ENCODE measurements at places on chromosomes 12 and 14.

DNA sequence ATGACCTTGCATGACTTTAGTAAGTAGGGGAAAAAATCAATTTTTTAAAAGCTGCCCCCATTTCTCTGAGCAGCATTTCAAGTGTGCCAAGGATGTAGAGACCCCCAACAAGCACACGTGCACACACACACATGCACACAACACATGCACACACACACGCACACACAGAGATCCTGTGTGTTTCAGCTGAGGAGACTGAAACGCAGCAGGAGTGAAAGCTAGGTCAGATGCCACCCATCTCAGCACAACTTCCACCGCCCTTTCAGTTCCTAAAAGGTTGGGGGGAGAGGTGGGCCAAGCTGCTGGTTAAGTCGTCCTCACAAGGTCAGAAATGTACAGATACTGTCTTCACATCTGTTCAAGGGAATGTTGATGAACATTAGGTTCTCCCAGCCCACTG is 13.9 kb downstream of the MYL2 start:
- DNase-seq, result no peak

DNA sequence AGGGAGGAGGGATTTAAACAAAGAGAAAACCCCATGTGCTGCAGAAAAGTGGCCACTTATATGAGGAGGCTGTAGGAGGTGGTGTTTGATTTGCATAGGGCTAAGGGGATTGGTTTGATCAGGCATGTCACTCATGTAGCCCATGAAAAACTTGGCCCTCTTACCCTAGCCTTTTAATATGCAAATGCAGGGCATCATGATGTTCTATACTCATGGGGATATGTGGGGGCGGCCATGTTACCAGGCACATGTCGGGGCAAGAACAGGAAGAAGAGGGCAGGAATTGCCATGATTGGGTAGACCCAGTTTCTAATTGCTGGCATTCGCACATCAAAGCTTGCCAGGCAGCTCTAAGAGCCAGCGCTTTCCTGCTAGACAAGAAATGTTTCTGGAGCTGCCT is 28.8 kb downstream of the KLRK1 start:
- DNase-seq, result no peak

DNA sequence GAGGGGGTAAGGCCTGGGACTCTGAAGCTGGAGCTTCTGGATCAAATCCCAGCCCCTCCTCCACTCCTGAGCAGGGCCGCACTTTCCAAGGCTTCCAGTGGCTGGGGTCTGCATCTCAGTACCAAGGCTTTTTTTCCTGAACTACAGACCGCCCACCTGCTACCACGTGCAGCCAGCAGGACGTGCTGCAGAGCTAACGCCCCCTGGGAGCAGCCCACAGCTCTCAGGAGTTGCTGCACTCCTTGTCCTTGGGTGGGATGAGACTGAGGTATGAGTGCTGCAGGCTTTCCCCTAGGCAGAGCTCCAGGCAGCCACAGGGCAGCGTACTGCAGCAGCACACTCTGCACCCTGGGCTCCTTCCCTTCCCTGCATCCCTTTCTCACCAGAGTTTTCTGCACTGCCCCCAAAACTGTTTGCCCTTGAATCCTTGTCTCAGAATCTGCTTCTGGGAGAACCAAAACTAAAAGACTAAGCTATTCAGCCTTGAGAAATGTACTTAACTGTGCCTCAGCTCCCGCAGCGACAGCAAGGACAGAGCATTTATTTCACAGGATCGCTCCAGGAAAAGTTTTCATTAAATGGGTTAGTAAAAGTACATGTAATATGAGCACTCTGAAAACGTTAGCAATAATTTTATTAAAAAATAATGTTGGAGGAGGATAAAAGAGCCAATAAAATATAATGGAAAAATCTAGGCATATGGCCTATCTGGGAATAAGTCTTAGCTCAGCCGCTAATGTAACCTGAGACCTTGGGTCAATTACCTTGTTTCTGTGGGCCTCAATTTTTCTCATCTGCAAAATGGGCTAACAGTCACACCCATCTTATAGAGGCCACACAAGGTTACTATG is 25.5 kb downstream of the RBM19 start:
- no peak for DNase-seq

DNA sequence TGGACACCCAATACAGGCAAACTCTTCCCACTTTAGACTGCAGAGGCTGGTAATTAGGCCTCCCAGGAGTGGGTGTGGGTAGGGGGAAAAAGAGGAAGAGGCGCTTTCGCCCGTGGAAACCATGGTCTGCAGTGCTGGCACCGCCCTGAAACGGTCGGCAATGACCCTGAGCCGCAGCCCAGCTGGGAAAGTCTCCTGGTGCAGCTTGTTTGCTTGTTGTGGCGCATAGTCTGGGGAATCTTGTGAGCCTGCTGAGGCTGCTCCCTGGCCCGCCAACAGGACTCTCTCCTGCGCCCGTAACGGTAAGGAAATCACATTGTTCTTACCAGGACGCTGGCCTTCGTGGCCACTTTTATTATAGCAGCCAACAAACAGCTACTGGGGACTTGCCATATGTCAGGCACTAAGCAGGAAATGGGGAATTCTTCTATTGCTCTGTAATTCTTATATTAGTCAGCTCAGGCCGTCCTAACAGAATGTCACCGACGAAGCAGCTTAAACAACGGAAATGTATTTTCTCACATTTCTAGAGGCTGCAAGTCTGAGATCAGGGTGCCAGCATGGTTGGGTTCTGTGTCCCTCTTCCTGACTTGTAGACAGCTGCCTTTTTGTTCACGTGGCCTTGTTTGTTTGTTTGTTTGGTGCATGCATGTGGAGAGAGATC is 52.5 kb upstream of the RIN3 start:
- peak; percentile 87 for DNase-seq

- DNase-seq, result peak; percentile 35
Measured at GRCh38 chr14:70789361-70789760, 20.0 kb downstream of the MAP3K9 start.

DNA sequence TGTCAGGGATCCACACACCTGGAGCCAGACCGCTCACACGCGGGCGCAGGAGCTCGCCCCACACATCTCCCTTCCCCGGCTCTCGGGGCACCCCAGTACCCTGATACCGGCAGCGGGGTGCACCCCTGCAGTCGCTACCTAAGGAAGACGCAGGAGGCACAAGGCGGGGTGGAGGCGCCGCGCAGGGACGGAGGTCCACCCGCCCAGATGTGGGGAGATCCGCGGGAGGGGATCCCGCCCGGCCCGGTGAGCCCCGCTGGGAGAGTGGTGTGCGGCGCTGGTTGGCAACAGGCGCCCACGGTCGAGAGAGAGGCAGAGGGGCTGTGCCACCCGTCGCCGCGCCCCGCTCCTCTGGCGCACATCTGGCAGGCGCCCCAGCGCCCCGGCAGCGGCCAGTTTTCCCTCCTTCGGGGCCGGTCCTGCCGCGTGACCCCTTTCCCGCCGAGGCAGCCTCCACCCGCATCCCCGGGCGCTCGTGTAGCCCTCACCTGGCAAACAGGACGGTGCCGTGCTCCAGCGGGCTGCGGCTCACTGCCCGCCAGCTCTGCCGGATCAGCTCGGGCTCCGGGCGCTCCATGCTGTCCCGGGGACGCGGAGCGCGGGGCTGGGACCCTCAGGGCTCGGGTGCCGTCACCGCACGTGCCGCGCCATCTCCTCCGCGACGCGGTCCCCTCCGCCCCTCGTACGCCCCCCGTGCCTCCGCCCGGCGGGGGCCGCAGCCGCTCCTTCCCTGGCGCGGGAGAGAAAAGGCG is 469 bp downstream of the NGB start:
- DNase-seq, result no peak

DNA sequence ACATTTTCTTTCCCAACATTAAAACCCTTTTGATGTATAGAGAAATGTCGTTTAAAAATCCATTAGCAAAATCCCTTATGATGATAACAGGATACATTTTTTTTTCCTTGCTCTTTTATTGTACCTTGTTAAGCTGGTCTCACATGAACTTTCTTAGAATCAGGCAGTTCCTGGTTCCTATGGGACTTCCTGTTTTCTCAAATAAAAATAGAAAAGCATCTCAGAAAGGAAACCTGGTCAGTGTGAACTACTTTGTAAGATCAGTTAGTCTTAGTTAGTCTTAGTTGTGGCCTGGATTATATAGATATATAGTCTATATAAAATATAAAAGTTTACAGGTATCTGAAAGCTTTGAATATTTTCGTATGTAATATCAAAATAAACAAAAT is 40.3 kb downstream of the LEMD3 start:
- no peak for DNase-seq

- DNase-seq, result no peak
Measured at GRCh38 chr12:105622220-105622619, 291.7 kb downstream of the C12orf75 start.

DNA sequence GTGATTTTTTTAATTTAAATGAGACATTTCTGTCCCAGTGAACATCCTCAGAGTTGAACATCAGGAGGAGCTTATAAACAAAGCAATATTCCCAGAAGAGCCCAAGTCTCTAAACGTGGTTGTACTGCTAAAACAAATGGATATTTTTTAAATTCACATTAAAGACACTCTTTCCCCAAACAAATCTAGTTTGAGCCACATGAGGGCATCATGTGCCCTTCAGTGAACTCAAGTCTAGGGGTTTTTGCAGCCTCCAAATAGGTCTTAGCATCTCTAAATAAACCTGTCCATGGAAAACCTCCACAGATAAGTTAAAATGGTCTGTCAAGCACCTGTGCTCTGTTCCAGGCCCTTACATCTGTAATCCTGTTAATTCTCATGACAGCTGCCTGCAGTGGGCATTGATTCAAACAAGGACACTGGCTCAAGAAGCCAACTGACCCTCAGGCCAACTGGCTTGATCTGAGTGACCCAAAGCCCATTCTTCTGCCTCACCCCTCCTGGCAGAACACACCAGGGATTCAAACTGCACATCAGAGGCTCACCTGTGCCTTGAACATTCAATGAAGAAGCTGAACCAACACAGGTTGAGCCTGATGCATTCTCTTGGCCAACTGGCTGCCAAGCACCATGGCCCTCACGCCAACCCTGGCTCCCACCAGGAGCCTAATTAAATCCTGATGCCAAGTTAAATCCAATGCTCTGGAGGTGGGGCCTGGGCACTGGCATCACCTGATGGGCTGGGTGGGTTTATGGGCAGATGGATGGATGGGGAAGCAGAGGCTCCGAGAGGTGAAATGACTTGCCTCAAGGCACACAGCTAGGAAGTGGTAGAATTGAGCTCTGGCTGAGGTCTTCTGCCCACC is 8.6 kb downstream of the ISCU start:
- peak; percentile 75 for DNase-seq

DNA sequence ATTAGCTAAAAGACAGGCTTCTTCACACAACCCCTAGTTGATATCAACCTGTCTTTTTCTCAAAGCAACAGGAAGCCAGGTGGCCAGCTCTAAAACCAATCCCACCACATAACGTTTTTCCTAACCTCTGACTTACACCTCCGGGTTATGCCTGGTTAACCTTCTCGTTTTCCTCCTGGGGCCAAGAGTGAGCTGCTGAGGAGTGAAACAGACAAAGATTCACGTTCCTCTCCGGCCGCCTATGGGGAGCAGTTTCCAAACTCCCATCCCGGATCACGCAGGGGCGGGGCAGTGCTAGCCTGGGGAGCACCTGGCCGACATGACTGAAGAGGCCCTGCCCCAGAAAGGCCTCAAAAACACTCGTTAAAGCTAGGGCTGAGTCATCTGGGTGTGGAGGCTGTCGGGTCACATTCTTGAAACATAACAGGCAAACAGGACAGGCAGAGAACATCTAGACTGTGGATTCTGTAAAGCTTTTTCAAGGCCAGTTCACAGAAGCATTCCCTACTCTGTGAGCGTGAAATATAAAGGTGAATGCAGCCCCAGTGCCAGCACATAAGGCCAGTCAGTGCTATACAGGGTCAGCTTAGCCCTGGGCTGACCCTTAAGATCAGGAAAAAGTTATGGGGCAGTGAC is 25.9 kb upstream of the LGALS3 start:
- peak; percentile 96 for DNase-seq

DNA sequence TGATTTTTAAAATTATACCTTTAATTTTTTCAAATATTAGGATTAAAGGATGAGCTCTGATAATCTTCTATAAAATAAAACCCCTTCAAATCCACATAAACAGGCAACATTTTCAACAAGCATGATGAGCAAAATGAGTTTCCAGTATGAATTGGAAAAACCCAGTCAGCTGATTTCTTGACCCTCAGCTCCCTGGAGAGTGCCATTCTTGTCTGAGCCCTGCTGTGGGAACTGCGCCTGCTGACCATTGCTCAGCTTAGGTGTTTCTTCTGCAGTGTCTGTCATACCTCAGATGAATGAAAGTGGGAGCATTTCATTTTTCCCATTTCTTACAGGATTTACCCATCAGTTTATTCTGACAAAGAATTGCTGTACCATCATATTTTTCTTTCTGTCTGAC is 27.6 kb downstream of the MAPKAPK5 start:
- DNase-seq, result no peak

DNA sequence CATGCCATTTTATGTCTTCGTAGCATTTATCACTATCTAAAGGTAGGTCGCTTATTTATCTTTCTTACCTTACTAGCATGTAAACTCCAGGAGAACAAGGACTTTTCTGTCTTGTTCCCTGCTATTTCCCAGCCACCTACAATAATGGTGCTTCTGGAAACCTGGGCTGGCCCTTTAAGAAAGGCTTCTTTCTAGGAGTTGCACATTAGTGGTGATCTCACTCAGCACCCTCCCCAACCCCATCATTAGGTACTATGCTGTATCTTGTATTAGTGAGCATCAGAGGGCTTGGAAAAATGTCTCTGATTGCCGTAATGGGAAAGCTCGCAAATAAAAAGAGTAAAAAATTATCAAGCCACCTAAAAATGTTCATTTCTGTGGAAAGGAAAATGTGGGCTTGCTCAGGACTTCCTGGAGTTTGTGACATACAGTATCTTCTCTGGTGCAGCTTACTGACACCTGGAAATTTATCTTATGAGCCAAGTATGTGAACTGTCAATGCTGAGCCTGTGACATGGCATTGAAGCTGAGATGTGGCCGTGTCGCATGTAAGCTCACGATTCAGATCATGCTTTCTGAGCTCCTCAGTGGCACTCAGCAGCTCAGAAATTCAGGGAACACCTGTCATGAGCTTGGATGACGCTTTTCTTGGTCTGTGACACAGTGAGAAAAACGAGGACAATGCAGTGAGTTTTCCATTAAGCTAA is 12.4 kb downstream of the CCDC92 start:
- DNase-seq, result no peak

DNA sequence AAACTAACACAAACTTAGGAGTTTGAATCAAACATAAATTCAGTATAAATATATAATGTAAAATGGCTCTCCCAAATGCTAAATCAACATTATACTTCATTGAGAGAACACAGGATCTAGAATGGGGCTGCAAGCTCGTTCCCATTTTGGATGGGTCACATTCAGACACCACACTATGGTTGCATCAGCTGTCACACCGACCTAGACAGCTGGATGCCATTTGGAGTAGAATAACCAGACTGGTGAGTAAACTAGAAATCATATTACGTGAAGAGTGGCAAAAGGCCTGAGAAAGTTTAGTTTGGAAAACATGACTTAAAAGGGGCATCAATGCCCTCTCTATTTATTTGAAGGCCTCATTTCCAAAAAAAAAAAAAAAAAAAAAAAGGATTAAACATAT is 430.4 kb downstream of the NPAS3 start:
- no peak for DNase-seq

- DNase-seq, result no peak
Measured at GRCh38 chr12:51868821-51869495, 18.9 kb upstream of the ANKRD33 start.
